ENCODE measurements at places on chromosomes 16 and 17.

- no peak for DNase-seq
Measured at GRCh38 chr17:36463916-36464764, 22.3 kb upstream of the ZNHIT3 start.

DNA sequence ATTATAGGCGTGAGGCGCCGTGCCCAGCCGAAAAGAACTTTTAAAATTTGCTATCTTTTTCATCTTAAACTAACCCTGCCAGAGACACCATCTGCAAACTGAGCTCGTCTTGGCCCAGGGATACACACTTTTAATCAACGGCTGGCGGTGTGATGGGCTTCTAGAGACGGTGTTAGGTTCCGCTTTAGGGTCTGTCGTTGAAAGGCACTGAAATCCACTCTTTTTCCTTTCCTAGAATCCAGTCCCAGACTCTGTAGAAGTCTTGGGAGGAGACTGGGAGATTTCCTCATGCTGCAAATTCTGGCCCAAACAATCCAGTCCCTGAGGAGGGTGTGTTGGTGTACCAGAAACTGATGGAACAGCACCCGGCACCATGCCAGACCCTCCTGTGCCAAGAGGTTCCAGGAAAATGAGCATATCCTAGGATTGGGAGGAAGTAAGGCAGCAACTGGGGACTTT lies 52.0 kb upstream of the TEX2 start:
- no peak for DNase-seq

DNA sequence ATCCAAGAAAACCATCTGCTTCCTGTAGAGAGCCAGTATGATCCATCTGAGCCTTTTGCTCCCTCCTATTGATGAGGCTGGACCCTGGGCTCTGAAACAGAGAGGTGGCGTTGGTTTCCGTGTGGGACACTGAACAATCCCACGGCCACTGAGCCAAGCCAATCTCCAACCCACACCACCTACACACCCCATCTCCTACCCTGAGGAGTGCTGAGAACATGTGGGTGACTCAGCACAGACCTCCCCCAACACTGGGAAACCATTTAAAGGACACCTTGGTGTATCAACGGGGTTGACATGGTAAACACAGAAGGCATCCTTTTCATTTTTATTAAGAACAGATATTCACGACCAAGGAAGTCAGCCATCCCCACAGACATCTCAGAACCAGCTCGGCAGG lies 332.1 kb downstream of the SLC39A11 start:
- no peak for DNase-seq

- no peak for DNase-seq
Measured at GRCh38 chr17:16211590-16211989, 3.7 kb downstream of the NCOR1 start.

DNA sequence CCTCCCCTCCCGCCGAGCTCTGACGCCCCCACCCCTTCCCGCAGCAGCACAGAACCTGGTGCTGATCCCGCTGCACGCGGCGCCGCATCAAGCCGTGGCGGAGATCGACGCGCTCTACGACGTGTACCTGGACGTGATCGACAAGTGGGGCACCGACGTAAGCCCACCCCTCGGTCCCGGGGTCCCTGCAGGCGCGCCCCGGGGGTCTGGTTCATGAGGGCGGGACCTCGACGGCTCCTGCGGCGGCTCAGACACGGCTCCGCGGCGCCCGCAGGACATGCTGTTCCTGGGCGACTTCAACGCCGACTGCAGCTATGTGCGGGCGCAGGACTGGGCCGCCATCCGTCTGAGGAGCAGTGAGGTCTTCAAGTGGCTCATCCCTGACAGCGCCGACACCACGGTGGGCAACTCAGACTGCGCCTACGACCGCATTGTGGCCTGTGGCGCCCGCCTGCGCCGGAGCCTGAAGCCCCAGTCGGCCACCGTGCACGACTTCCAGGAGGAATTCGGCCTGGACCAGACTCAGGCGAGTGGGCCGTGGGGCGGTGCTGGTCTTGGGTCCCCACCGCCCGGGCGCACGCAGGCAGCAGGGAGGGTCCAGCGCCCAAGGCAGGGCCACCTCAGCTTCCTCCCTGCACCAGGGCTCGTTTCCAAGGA lies 1.4 kb downstream of the DNASE1L2 start:
- DNase-seq = no peak

DNA sequence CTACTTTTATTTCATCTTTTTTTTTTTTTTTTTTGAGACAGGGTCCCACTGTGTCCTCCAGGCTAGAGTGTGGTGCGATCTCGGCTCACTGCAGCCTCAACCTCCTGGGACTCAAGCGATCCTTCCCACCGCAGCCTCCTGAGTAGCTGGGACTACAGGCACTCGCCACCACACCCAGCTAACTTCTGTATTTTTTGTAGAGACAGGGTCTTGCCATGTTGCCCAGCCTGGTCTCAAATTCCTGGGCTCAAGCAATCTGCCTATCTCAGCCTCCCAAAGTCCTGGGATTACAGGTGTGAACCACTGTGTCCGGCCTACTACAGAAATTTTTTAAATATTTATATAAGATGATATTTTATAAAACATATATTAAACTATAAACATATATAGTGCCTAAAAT lies 4.8 kb downstream of the MYO18A start:
- no peak for DNase-seq

- no peak for DNase-seq
Measured at GRCh38 chr17:44900894-44901293, 1.6 kb upstream of the EFTUD2 start.

- no peak for DNase-seq
Measured at GRCh38 chr17:81956607-81957589, 4.1 kb downstream of the NOTUM start.

DNA sequence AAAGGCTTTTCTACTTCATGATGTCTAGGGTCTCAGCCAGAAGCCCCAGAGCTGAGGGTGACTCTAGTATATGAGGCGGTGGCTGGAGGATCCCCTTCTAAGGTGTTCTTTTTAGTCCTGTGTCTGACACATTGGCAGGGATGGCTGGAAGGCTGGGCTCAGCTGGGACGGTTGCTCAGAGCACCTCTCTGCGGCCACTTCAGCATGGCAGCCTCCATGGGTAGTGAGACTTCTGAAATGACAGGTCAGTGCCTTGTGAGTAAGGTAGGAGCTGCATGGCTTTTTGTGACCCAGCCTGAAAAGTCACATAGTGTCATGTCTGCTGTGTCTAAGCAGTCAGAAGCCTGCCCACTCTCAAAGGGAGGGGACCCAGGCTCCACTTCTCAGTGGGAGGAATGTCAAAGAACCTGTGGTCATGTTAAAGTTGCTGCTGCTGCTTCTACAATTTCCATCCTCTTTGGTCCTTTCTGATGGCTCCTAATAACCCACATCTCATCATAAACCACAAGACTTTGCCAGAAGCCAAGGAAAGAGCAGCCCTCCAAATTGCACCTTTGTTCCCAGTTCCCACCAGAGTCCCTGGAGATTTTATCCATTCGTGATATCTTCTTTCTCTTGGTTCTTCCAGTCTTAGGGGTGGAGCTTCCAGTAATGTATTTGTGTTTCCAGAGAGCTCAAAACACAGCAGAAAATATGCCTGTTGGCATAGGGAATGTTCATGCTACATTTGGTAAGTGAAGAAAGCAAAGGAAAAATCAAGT lies 15.4 kb upstream of the KCNG4 start:
- DNase-seq = no peak

GRCh38 chr17:60301649-60302048 lies 90.3 kb downstream of the USP32 start:
- DNase-seq = no peak

GRCh38 chr16:12314653-12315185 lies 338.2 kb downstream of the SNX29 start:
- no peak for DNase-seq

- no peak for DNase-seq
Measured at GRCh38 chr16:70730031-70730430, 44.2 kb upstream of the MTSS2 start.

GRCh38 chr17:2241823-2242222 lies 61.8 kb downstream of the SMG6 start:
- no peak for DNase-seq

GRCh38 chr17:33779234-33779591 lies 475.9 kb upstream of the CCL2 start:
- DNase-seq = peak; percentile 7

- DNase-seq = no peak
Measured at GRCh38 chr16:4375717-4376116, 4.1 kb downstream of the VASN start.

GRCh38 chr16:11634312-11634711 lies 33.9 kb upstream of the SNN start:
- DNase-seq = no peak

Data from stimulated activated CD8-positive, alpha-beta memory T cell treated with anti-CD3 and anti-CD28 coated beads, Interleukin-4, amount 100 ng/mL, for 1 hour (primary cell).